ENCODE measurements at places on chromosomes 13 and 19. TPM values are rescaled to one million over a fixed set of nuclear protein-coding genes. Genes with fewer than 3 reads are reported as not detected.

Gene ZNF541
- not detected for total RNA-seq

GRCh38 chr13:94704377-94705080 lies 7.8 kb downstream of the SOX21 start:
- DNase-seq = no peak

- no peak for DNase-seq
Measured at GRCh38 chr13:24671386-24672113, 8.7 kb upstream of the ATP12A start.

Gene CYP2A6
- total RNA-seq = not detected

GRCh38 chr13:109977212-109977968 lies 191.0 kb upstream of the IRS2 start:
- DNase-seq = no peak

DNA sequence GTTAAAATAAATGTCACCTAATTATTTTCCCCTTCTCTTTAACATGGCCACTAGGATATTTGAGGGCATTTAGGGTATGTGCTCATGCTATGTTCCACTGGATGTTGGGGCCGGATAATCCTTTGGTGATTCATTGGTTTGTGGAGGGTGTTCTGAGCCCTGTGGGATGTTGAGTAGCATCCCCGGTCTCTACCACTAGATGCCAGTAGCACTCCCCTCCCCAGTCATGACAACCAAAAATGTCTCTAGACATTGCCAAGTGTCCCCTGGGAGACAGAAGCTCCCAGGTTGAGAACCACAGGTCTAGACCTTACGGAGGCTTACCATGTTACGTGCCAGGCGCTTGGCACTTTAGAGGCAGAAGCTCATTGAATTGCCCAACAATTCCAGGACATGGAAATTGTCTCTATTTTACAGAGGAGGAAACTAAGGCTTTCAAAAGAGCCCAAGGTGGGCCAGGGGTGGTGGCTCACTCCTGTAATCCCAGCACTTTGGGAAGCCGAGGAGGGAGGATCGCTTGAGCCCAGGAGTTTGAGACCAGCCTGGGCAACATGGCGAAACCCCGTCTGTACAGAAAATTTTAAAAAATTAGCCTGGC lies 14.1 kb downstream of the SHANK1 start:
- no peak for DNase-seq

DNA sequence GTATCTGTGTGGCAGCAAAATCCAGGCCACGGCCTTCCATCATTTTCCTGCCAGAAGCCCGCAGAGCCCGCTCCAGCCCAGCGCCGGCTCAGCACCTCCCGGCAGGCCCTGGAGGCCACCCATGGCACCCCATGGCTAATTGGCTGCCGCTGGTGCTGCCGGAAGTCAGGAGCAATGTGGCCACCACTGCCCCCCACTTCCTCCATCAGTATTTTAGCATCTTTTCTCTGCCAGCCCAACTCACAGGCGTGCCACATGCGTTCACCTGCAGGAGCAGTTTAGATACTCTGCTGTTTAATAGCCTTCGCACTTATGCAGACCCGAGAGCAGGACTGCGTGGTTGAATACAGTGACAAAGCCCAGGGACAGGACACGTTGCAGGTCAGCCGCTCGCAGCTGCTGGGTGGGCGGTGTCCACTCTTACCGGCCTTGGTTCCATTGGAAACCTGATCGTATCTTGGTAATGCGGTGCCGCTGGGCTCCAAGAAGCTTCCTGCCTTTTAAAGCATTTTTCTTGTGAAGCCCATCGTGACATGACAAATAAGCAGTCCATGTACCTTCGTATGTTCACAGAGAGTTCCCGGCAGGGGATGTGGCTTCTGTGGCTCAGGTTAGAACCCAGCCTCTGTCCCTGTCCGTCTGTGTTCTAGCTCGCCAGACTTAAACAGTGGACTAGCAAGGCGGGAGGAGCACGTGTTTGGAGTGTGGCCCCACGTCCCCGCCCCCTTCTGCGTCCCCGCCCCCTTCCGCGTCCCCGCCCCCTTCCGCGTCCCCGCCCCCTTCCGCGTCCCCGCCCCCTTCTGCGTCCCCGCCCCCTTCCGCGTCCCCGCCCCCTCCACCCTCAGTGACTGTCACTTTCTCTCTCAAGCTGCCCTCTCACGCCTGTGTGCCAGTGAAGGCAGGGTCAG lies 162.0 kb upstream of the SOX1 start:
- DNase-seq = no peak

GRCh38 chr13:100480676-100481075 lies 107.9 kb downstream of the GGACT start:
- DNase-seq = no peak

- no peak for DNase-seq
Measured at GRCh38 chr13:41590643-41591042, 133.3 kb downstream of the RGCC start.

DNA sequence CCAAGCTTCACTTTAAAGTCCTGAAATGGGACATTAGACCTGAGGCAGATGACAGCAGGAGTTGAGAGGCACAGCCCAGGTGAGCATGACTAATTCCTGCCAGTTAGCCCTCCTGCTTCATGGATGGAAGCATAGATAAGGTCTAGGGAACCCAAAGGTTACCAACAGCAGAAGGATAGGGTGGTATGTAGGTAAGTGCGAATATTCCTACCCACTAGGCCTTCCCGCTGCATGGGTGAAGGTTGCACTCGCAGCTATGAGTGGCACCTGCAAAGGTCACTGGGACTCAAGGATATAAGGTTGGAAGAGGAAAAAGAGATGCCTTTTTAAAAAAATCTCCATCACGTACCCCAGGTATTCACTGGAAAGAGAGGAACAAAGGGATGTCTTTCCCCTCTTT lies 12.2 kb upstream of the MLLT1 start:
- no peak for DNase-seq

- DNase-seq = no peak
Measured at GRCh38 chr13:49086722-49087121, 111.0 kb downstream of the FNDC3A start.

DNA sequence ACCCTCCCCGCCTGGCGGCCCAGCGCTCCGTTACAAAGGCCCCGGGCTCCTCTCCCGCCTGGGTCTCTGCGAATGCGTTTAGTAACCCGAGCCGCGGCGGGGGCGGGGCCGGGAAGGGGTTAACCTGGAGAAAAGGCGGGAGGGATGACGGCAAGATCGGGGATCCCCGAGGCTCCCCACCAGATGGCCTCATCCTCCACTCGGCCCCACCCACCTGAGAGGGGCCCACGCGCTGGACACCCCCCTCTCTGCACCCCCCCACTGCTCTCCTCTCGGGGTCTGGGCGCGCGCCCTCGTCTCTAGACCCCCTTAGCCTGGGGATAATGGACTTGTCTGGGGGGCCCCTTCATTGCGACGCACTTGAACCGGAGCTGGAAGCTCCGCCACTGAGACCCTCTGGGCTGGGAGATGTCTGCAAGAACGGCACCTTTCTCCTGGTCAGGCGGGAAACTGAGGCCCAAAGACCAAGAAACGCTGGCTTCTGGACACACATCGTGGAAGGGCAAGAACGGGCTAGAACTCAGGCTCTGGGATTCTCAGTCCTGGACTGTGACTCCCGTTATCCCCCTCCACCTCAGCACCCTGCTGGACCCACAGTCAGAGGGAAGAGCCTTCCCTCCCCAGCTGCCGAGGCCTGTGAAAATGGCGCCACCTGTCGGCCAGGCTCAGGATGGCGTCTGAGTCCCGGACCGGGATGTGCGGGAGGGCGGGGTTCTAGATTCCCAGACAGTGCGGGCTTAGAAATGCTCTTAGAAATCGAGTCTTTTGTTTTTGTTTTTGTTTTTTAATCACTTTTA lies 2.9 kb upstream of the LTBP4 start:
- DNase-seq = no peak

DNA sequence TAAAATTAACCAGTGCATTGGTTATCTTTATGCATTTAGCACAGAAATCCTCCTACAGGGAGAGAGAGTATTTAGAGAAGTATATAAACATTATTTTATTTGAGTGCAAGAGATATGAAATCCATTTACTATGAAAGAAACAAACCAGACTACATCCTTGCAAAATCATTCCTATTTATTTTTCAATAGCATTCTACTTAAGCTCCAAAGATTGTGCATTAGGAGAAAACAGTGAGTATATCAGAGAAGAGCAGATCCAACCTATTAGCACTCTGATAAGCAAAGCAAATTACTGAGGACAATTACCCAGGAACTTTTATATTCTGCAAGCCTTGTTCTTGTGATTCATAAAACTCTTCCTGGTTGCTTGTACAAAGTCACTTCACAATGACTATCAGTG lies 256.1 kb downstream of the FGF14 start:
- no peak for DNase-seq

DNA sequence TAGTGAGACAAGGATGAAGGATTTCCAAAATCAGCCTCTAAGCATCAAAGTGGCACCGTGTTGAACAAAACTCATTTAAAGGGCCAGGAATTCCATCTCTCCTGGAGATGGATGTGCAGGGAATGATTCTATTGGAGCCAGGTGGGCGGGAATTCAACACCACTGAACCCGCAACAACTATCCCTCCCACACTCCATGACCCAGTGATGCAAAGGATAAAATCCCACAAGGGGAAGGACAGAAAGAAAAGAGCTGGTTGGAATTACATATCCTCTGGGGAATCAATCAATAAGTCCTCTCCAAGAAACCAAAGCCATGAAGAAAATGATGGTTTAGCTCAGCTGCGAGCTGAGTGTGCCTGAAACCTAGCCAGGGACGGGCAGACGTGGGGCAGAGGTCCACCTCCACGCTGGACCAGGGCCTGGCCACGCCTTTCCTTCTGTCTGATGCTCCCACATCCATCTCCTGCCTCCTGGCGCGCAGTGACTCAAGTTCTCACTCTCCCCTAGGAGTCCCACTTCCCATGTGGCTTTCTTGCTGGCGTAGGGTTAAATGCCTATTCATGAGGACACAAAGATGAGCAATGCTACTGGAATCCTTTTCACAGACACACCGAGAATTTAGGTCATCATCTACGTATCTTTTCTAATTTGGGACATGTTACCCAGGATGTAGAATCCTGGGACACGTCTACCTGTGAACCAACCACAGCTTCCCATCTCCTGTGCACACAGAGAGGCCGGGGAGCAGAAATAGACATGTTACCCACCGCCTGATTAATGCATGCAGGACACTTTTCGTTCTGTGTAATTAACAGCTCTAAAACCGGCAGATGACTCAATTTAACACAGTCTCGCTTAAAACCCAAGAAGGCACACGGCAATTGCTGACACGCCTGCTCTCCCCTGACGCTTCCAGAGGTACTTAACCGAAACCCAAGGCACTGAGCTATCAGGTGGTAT lies 48.6 kb downstream of the PEPD start:
- peak; percentile 78 for DNase-seq

DNA sequence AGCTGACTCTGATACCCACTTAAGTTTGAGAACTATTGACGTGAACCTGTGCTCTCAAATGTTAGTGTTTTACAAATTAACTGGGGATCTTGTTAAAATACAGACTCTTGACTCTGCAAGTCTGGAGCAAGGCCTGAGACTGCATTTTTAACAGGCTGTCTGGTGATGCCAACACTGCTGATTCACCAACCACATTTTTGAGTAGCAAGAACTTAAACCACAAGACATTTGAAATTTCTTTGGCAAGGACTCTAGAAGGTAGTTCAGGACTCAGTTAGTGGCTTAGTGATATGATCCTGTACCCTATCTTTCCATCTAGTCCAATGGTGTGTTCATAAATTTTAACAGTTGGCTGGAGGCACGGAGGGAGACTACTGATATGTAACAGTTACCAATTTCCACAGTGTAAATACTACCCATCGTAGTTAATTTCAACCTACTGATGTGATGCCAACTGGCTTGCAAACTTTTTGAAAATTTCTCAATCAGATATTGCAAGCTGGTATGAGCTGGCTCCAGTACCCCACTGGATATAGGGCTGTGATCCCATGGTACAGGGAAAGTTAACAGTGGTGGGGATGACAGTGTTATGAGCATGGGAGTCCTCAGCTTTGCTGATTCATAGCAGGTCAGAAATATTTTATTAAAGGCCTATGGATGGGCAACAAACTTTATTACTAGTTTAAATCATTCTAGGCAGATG lies 255.1 kb downstream of the TBC1D4 start:
- no peak for DNase-seq

All from chondrocyte (in vitro differentiated cells).